ENCODE measurements at places on chromosomes 16 and 17.

DNA sequence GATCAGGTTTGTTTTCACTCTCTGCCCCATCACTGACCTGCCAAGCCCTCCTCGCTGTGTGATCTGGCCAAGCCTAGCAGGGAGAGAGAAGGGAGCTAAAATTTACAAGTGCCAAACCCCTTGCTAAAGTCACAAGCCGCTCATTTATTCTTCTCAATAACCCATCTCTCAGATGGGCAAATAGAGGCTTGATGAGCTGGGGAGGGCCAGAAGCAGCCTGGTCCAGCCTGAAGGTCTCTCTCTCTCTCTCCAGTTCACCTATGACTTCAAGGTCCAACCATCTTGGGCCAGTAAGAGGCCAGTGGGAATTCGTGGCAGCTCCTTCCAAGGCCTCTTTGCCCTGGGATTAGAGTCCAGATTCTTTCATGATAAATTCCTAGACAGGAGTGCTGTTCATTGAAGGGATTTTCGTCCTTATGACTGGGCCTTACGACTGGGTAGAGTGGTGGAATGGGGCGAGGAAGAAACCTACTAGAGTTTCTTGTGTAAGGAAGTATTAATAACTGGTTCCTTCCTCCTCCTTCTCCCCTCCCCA lies 3.4 kb downstream of the CA7 start:
- DNase-seq, result no peak

DNA sequence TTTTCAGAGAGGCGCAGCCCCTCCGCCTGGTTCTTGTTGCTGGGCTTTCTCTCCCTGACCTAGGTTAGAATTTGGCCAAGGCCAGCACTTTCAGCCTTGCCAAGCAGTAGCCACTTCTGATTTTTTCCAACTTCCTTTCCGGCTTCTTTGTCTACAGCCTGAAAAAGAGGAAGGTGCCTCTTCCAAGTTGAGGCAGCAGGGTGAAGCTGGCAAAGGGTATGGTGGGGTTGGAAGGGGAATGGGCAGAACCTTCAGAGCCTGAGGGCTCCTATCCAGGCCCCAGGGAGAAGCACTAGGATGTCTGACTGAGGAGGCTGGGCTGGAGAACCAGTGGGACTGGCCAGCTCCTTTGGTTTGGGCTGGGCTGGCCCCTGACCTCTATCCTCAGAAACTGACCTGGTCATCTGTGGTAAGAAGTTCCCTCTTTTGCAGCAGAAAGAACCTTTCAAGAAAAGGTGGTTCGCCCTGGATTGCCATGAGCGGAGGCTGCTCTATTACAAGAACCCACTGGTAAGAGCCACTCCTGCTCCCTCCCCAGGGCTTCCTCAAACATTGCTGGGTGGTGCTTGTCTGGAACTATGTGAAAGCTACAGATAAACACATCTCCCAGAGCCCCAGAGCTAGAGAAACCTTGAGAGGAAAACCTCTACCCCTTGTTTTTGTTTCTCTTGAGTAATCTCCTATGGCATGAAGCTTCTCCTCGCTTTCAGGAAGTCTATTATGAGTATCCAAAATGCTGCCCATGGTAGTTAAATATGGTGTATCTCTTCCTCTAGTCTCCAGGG lies 16.6 kb upstream of the RNF135 start:
- DNase-seq, result no peak

- peak; percentile 43 for DNase-seq
These were observed 39.4 kb upstream of the RAI1 start for GRCh38 chr17:17641621-17642409.

DNA sequence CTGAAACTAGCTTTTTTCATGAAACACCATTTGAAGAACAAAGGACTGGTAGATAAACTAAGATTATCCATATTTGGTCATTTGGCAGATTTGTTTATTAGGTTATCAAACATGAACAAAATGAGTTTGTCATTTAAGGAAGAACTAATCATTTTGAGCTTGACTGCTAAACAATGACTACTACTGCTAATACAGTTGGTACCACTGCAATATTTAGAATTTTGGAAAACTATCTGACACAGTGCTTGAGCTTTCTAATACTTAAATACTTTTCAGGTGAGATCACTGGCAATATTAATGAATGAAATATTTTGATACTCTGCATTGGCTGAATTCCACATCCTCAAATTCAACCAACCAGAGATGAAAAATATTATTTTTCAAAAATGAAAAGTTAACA lies 47.2 kb downstream of the MED13 start:
- no peak for DNase-seq

GRCh38 chr16:23668873-23669272 lies 9.8 kb upstream of the PLK1 start:
- DNase-seq, result no peak

GRCh38 chr16:73304008-73304774 lies 256.3 kb upstream of the ZFHX3 start:
- DNase-seq, result no peak

- no peak for DNase-seq
These were observed 702 bp upstream of the ALDH3A1 start for GRCh38 chr17:19748807-19749193.

GRCh38 chr17:27362909-27363308 lies 69.0 kb downstream of the WSB1 start:
- no peak for DNase-seq

DNA sequence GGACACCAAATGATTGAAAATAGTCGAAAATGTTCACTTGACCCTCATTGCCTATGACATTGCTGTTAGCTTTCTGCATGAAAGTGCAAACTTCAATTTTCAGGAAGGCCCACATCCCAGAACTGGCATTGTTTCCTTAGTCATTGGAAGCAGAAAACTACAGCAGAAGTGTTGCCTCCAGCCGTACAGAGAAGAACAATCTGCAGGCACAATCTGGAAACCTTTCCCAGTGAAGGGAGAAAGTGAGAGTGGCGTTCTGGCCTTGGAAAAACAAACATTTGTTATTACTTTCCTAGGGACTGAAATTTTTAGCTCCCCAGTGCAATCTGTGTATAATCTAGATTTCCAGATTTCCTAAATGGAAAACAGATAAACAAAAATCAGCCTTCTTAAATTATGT lies 529.5 kb upstream of the RBFOX1 start:
- no peak for DNase-seq

GRCh38 chr16:75789237-75789636 lies 62.9 kb upstream of the CPHXL start:
- no peak for DNase-seq

Measured in nucleus accumbens (tissue), 56 donors.